HAP-1 (cell line): ENCODE measurements at places on chromosomes 6 and 20.

DNA sequence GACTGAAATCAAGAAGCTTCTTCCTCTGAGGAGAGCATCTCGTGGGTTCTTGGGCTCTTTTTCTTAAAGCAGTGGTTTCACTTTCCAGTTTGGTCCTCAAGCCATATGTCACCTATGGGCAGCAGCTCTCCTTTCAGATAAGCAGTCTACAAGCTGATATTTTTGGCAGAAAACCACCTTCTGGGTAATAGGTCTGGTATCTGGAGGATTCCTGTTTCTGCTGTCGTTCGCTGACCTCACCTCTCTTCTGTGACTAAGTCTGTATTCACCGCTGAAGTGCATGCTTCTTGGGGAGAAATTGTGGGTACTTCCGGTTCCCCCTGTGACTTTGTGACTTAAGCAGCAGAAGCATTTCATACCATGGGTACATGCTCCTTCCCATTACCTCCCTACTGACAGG, 193.6 kb downstream of the EDN1 start:
- no peak for DNase-seq

- no peak for DNase-seq
These were observed 103.9 kb downstream of the EPM2A start for GRCh38 chr6:145631374-145631773.

DNA sequence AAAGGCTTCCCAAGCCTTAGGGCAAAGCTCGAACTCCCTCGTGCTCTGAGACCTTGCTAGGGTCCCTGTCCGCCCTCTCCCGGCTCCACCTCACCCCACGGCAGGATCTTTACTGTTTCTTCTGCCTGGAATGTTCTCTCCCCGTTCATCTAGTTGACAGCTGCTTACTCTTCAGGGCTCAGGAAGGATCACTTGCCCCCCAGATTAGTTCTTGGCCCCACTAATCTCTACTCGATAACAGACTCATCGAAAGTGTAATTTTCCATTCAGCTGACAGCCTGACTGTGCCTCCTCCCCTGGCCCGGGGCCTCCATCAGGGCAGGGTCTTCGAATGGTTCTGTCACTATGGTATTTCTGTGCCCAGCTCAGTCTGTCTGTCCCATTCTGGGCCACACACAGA, 3.1 kb downstream of the MAP1LC3A start:
- DNase-seq, result no peak

DNA sequence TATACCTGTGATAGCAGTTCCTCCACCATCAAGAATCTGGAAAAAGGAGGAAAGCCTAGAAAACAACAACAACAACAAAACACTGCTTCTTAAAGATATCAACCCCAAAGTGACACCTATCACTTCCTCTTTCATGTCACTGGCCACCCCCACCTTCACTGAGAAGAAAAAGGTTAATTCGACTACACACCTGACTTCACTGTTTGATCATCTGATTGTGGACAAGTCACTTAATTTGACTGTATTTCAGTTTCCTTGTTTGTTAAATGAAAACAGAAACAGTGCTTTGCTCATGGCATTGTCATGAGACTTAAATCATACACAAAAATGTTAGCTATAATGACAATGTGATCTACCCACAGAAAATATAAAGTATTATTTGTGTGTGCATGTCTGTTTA, 280.6 kb upstream of the SULF2 start:
- DNase-seq, result no peak

DNA sequence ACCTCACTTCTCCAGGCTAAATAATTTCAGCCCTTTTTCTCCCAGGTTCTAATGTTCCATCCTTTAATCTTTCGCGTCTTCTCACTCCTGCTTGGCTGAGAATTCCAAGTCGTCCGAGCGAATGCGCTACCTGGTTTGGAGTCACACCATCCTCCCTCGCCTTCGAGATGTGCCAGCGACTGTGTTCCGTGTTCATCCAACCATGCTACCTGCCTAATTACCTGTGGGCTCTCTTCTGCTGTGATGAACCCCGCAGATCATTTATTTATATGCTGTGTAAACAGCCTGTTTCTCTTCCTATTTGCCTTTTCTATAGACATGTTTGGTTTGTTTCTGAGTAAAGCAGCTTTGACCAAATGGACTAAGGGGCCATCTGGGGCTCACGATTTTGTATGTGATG, 83.5 kb upstream of the TMEM181 start:
- no peak for DNase-seq

- no peak for DNase-seq
These were observed 7.6 kb downstream of the NKAIN4 start for GRCh38 chr20:63246490-63247288.

GRCh38 chr20:58651946-58652605, 993 bp downstream of the STX16 start:
- DNase-seq, result peak; percentile 90

DNA sequence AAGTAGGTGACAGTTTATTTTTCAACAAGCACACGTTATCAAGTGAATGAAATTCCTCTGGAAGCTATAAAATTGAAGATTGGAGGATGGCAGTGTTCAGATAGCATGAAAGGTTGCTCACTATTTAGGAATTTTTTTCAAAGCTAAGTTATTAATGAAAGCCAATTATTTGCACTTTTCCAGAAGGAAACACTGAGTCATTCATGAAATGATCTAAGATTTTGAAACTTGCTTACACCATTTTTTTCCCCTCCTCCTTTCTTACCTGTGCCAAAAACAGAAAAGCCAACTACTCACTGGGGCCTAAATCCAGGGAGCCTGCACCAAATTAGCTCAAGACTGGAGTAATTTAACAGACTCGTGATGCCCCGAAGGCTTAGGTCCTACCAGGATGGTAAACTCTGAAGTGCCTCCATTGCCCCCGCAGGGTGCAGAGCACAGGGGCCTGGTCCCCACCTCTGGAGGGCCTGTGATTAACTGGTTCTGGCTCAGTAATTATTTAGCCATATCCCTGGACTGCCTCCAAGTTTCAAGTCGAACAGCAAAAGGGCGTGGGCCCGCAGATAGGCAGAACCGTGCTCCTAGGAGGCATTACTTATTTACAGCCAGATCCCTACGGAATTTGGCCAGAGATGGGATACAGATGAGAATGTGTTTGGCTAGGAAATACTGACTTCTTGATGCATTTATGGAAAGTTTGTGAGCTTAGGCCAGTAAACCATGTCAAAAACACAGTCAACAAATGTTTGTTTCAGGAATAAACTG, 28.0 kb upstream of the ZNF217 start:
- peak; percentile 59 for DNase-seq

DNA sequence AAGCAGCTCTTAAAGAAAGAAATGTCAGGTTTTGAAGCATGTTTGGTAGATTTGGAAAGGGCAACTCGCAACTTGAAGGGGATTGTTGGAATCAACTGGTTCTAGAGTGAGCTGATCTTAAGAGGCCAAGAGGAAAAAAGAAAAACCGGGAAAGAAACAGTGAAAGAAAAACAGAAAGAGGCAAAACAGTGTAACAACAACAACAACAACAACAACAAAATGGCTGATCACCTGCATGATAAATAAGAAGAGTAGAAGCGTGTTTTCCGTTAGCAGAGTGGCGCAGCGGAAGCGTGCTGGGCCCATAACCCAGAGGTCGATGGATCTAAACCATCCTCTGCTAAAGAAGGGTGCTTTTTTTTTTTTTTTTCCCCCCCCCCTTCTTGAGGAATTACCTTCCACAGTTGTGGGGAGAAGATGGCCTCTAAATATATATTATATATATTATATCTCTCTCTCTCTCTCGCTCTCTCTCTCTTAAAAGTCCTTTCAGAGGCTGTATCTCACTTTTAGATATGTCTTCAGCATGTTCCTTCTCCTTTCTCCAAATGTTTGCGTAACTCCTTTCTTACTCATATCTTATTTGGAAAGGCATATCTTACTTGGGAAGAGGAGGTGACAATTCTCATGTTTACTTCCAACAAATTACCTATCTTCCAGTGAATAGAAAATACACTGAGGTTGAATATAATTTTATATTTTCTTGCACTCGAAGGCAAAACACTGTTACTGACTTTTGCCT, 134.4 kb downstream of the OR2B2 start:
- no peak for DNase-seq

- DNase-seq, result no peak
These were observed 10.1 kb downstream of the TULP4 start for GRCh38 chr6:158322400-158322723.

- DNase-seq, result no peak
These were observed 228.6 kb downstream of the TBC1D7 start for GRCh38 chr6:13099771-13100170.

DNA sequence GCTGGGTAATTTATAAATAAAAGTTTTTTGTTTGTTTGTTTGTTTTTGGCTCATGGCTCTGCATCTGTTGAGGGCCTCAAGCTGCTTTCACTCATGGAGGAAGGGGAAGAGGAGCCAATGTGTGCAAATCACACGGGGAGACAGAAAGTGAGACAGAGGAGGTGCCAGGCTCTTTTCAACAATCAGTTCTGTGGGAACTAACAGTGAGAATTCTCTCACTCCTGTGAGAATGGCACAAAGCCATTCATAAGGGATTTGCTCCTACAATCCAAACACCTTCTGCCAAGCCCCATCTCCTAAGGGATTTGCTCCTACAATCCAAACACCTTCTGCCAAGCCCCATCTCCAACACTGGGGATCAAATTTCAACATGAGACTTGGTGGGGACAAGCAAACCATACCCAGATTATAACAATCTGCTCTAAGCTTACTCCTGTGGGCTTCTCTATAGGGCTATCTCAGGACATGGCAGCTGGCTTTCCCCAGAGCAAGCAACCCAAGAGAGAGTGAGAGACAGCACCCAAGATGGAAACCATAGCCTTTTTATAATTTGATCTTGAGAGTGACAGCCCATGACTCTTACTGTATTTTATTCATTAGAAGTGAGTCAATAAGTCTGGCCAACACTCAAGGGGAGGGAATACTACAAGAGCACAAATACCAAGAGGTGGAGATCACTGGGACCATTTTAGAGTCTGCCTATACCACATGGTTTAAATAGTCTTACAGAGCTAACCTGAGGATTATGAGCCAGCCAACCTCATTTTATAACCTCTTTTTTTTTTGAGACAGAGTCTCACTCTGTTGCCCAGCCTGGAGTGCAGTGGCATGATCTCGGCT, 22.8 kb upstream of the LRRC1 start:
- no peak for DNase-seq

DNA sequence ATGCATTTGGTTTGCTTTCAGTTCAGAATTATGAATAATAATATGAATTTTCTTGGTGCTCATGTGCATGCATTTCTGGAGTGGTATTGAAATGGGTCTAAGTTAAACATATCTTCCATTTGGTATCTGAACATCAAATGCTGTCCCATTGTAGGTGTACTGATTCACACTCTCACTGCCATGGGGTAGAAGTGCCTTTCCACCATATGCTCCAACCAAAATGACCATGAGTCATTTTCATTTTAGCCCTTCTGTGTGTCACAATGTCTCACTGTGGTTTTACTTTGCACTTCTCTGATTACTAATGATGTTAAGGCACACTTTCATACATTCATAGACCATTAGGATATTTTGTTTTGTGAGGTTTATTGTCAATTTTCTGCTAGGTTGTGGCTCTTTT, 211.9 kb downstream of the HAO1 start:
- no peak for DNase-seq

DNA sequence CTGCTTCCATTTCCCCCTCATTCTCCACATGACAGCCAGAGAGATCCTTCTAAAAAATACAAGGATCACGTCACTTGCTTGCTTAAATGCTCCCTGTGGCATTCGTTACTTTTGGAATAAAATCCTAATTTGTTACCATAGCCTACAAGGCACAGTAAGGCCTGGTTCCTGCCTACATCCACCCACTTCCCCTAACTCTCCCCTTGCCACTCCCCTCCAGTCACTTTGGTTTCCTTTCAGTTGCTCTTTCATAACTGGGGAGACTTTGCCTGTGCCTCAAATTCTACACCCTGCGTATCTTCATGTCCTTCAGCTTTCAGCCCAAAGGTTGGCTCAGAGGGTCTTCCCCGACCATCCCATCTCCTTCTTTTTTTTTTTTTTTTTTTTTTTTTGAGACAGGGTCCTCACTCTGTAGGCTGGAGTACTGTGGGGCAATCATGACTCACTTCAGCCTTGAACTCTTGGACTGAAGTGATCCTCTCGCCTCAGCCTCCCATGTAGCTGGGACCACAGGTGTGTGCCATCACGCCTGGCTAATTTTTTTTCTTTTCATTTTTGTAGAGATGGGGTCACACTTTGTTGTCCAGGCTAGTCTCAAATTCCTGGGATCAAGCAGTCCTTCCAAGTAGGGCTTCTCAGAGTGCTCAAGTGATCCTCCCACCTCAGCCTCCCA, 12.5 kb downstream of the ID1 start:
- DNase-seq, result no peak

DNA sequence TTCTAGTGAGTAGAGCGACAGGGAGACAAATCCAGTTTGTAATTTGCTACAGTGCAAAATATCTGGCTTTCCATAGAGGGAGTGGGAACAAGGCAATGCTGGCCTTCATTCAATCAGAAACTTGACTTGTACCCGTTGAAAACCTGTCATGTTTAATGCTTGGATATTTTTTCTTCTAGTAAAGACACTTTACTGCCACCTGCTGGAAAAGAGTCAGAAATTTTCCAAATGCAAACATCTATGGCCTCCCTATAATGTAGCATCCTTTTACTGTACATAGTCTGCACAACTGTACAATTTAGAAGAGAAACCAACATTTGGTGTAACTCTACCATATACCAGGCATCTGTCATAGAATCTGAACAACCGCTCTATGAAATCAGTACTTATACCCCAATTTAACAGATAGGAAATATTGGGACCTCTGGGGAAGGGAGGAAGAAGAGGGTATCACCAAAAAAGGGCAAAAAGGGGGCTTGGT, 16.7 kb upstream of the TBC1D20 start:
- DNase-seq, result peak; percentile 56

DNA sequence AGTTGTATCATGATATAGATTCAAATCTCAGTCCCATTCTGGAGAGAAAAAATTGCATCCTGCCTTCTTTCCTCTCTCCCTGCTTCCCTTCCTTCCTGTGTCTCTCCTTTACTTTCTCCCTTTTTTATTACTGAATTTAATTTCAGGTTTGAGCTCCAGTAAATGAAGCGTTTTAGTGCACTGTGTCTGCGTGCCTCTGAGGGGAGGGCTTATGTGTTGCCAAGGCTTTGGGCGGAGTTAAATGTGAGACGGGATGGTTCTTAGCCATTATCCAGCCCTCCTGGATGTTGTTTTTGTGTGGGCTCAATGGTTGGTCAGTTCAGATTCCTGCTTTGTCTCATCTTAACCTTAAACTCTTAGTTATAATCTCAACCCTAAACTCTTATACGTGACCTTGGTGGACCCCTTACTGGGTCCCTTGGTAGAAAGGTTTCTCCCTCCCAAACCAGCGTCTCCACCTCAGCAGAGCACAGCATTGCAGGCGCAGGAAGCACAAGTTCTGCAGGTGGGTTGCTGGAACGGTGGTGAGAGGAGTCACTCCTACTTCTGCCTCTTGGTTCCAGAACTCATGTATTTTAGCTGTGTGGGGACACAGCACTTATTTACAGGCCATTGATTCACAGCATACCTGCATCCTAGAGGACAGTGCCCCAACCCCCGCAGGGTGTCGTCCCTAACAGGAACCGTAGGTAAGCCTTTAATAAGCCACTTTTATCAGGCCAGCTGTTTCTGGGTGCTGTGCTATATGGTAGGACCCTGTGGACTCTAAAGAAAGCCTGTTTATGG, 68.5 kb downstream of the DNAH8 start:
- peak; percentile 48 for DNase-seq

- DNase-seq, result no peak
These were observed 61.9 kb downstream of the GJA10 start for GRCh38 chr6:89956182-89956581.
